ENCODE measurements at places on chromosomes 1 and 21. TPM values are rescaled to one million over a fixed set of nuclear protein-coding genes. Genes with fewer than 3 reads are reported as not detected.

DNA sequence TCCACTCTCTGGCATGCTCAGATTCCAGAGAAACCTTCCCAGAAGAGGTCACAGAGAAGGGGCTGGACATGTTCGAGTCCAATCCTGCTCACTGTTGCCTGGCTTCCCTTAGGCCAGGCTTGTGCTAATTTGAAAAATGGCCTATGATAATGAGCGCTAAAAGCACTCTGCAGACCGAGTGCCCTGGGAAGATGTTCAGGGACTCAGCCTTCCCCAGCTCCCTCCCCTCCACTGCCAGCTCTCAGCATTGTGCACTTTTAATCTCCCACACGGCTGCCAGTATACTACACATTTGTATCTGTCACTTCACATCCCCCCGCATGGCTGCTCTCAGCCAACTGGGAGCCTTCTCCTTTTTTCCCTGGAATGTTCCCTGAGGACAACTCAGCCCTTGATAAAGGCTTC is 24.1 kb downstream of the FAM163A start:
- no peaks in the 10 kb centered on the region for H3K36me3 ChIP-seq
- DNase-seq = no peak
- H3K4me3 ChIP-seq = no peak overlapping the region
- H3K4me1 ChIP-seq = no peaks in the 10 kb centered on the region

DNA sequence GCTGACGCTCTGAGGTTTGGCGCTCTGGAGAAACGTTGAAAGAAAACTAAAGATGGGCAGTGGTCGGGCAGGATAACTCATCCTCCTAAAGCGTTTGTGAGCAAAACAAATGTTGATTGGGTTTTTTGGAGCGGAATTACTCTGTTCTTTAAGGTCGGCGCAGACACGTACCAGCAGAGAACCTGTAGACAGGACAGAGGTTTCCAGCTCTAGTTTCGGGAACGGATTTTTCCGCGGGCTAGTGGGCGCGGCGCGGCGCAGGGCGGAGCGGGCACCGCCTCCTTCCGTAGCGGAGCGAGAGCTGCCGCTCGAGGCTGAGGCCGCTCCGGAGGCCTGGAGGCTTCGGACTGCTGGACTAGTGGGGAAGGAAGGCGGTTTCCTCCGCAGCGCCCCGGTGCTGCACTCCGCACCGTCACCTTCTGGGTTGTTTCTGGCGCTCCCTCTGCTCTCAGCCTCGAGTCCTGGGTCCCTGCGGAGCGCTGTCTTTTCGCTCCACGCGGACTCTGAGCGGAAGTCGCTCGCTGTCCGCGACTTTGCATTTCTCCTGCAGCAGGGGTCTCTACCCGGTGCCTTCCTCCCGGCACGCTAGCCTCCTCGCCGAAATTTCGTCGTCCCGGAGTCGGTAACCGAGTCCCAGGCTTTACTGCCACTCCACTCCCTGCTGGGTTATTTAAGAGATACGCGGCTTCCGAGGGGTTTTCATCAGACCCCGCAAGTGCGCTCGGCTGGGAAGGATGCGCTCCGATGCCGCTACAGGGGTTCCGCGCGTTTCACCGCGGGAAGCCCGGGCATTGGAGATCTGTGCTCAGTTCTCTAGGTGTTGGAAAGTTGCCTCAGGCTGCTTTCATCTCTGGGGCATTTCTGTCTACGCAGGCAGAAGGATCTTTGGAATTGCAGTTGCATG is 7.0 kb downstream of the FOXD2 start:
- no peak overlapping the region for H3K4me3 ChIP-seq
- no peaks in the 10 kb centered on the region for H3K36me3 ChIP-seq
- peaks cover 14% of the 10 kb centered on the region for H3K4me1 ChIP-seq
- H3K27ac ChIP-seq = no peak overlapping the region
- H3K27me3 ChIP-seq = peaks cover 76% of the 10 kb centered on the region
- DNase-seq = no peak

DNA sequence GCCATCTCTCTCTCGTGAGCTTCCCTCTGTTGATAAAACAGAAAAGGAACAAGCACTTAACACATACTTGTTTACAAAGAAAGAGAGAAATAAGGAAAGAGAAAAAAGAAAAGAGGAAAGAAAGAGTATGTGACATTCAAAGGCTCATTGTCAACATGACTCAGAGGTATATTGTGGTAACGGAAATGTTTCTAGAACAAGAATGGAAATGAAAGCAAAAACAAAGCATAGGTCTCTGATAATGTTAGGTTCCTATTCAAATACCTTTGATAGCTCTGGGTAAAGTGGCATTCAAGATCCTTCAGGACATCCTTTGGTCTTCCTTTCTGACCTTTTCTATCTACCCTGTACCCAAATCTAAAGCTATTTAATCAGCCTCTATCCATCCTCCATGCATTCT is 67.4 kb upstream of the DMRTA2 start:
- no peak overlapping the region for H3K27ac ChIP-seq
- H3K36me3 ChIP-seq = peaks cover 19% of the 10 kb centered on the region
- no peak for DNase-seq
- no peaks in the 10 kb centered on the region for H3K4me1 ChIP-seq

- no peaks in the 10 kb centered on the region for H3K27me3 ChIP-seq
- H3K4me1 ChIP-seq = no peaks in the 10 kb centered on the region
- peaks cover 30% of the 10 kb centered on the region for H3K36me3 ChIP-seq
- H3K27ac ChIP-seq = no peak overlapping the region
Observed at GRCh38 chr1:32685498-32685897, 17.1 kb downstream of the SYNC start.

The AHDC1 gene
- 11.5 TPM for total RNA-seq

The ACBD3 gene
- 20.4 TPM for total RNA-seq

The CA14 gene
- not detected for total RNA-seq

DNA sequence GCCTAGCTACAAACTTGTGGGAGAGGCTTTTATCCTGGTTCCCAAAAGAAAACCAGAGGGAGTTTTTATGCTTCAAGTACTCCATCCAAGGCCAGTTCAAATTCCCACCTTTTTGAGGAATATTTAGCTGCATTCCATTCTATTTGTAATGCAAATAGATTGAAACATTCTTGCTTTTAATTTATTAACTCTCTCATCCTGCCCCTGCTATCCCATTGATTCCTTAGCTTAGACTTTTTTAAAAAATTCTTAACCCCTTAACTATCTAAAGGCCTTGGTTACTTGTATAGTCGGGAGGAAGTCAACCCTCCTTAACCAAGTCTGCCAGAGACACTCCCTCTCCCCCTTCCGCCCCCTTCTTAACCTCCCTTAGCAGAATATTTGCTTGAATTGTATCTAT is 2.5 kb upstream of the MOV10 start:
- H3K4me3 ChIP-seq = no peak overlapping the region
- H3K27ac ChIP-seq = no peak overlapping the region
- DNase-seq = no peak
- peaks cover 14% of the 10 kb centered on the region for H3K36me3 ChIP-seq
- peaks cover 35% of the 10 kb centered on the region for H3K4me1 ChIP-seq

The AIRE gene
- not detected for total RNA-seq

- DNase-seq = no peak
- no peak overlapping the region for H3K4me3 ChIP-seq
- H3K36me3 ChIP-seq = no peaks in the 10 kb centered on the region
- H3K27ac ChIP-seq = no peak overlapping the region
- no peaks in the 10 kb centered on the region for H3K27me3 ChIP-seq
Observed at GRCh38 chr21:43353282-43354025, 73.5 kb downstream of the SIK1 start.

DNA sequence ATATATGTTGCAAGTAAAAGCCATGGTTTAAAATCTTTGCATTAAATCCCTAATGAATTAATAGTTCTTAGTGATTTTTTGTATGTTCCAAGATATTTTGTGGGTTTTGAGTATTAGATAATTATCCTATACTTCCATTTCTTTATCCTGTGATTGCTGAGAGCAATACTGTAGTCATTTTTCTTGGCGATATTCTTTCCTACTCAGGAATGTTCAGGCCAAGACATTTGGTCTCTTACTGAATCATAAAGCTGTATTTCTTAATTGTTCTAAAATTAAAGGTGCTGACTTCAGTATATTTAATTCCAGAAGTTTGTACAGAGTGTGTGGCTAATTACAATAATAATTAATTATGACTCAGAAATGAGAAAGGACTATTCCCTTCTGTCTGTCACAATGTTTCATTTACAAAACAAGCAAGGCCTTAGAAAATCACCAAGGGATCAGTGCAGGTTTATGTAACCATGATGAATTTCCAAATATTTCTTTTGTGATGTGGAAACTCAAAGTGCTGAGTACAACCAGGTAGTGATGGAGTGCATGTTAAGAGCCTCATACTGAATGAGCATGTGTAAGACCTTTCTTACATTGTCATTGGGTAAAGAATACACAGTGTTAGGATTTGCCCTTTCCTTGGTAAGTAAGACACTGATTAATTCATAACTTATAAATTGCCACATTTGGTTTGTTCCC is 161.2 kb downstream of the HMCN1 start:
- no peaks in the 10 kb centered on the region for H3K36me3 ChIP-seq
- no peak overlapping the region for H3K4me3 ChIP-seq
- no peak for DNase-seq
- H3K27ac ChIP-seq = no peak overlapping the region
- no peaks in the 10 kb centered on the region for H3K4me1 ChIP-seq
- H3K27me3 ChIP-seq = no peaks in the 10 kb centered on the region

- peaks cover 5% of the 10 kb centered on the region for H3K27me3 ChIP-seq
- DNase-seq = no peak
Observed at GRCh38 chr1:18533259-18533658, 52.5 kb downstream of the KLHDC7A start.

GRCh38 chr1:95951371-95952102 is 717.5 kb downstream of the RWDD3 start:
- DNase-seq = no peak
- H3K36me3 ChIP-seq = no peaks in the 10 kb centered on the region
- no peaks in the 10 kb centered on the region for H3K27me3 ChIP-seq
- no peak overlapping the region for H3K4me3 ChIP-seq

DNA sequence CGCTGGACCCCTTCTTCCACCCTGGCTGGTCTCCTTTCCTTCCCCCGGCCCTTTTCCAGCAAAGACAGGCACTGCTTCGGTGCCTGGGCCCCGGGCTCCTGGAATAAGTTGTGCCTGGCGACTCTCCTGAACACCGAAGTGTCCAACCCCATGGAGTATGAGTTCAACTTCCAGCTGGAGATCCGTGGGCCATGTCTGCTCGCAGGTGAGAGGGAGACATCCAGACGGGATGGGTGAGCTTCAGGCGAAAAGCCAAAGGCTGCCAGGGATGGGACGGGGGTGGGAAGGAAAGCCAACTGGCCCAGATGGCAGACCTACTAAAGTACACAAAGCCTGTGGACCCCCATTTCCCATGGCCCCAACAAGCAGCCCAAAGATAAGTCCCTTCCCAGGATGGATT is 26.8 kb downstream of the VWA5B1 start:
- peaks cover 6% of the 10 kb centered on the region for H3K4me1 ChIP-seq
- DNase-seq = no peak
- no peak overlapping the region for H3K27ac ChIP-seq
- no peaks in the 10 kb centered on the region for H3K36me3 ChIP-seq

DNA sequence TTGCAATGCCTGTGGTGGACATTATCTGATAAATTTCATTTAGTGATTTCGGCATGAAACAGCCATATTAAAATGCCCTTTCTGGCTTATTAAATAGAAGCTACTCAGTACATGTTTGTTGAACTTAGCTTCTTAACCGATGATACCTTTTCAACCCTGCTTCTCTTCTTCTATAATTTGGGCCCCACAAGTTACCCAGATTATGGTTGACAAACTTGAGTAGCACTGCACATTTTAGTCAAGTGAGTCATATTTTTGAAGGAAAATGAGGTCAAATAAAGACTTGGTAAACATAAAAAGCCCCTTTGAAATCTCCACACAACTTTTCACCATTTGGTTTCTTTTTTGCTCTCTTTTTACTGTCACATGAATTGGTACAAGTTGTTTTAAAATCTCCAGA is 33.8 kb downstream of the GIPC2 start:
- no peaks in the 10 kb centered on the region for H3K27me3 ChIP-seq
- H3K4me1 ChIP-seq = no peaks in the 10 kb centered on the region
- H3K27ac ChIP-seq = no peak overlapping the region
- H3K4me3 ChIP-seq = no peak overlapping the region
- no peak for DNase-seq

DNA sequence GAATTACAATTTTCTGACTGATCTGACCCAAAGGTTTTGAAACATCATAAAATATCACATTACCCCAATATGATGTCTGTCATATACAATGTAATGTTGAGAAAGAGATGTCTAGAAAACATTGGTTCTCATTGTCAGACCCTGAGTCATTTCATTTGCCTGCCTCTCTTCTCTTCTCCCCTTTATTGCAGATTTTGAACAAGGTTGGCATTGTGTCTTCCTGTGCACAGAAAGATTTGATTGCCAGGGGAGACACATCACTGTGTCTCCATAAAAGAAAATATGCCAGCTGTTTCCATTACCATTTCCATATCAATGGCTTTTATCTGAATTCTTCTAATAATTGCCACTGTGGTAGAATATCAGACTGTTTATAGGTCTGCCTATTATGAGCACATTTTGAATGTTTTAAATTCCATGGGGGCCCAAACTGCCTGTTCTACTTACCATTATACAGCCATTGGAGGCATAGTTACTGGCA is 65.6 kb downstream of the IFI44 start:
- no peaks in the 10 kb centered on the region for H3K36me3 ChIP-seq
- no peak overlapping the region for H3K27ac ChIP-seq
- no peaks in the 10 kb centered on the region for H3K4me1 ChIP-seq
- H3K27me3 ChIP-seq = no peaks in the 10 kb centered on the region
- no peak for DNase-seq

The STUM gene
- total RNA-seq = not detected

The FCRLA gene
- not detected for total RNA-seq

DNA sequence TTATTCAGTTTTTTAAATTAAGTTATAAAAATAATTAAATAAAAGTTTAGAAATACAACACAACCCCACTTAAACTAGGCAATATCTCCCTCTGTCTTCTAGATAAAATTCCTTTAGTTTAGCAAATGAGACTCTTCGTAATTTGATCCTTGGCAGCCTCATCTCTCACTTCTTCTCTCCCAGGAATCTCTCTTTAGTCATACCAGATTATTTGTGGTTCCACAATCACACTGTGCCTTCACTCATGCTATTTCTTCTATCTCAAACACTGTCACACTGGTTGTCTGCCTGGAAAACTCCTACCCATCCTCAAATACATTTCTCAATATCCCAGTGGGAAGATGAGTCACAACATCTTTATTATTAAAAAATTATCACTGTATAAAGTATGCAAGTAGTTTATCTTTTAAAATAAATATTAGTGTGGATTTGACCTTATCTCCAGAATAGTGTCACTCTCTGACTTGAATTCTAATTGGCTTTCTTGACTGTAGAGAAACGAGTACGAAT is 195.5 kb downstream of the KCNH1 start:
- H3K27ac ChIP-seq = no peak overlapping the region
- no peaks in the 10 kb centered on the region for H3K27me3 ChIP-seq
- DNase-seq = no peak
- H3K36me3 ChIP-seq = no peaks in the 10 kb centered on the region

The AMY1C gene
- total RNA-seq = not detected
